ENCODE measurements at places on chromosomes 3 and 15. TPM values are rescaled to one million over a fixed set of nuclear protein-coding genes. Genes with fewer than 3 reads are reported as not detected.

RASSF1 gene
- total RNA-seq = 26.0 TPM

ADAMTSL3 gene
- under 0.01 TPM for total RNA-seq

GJD2 gene
- not detected for total RNA-seq

LRRC2 gene
- 0.23 TPM for total RNA-seq

DHFR2 gene
- 4.3 TPM for total RNA-seq

TERC gene
- total RNA-seq = 21.7 TPM

SAMD7 gene
- total RNA-seq = not detected

SLC6A11 gene
- total RNA-seq = not detected

CAPN3 gene
- total RNA-seq = 4.2 TPM

ZNF660 gene
- 4.2 TPM for total RNA-seq

C2CD4B gene
- total RNA-seq = not detected

CCR5 gene
- total RNA-seq = not detected

GOLGA8J gene
- total RNA-seq = not detected

LRRC58 gene
- 26.5 TPM for total RNA-seq
